ENCODE measurements at places on chromosomes 1 and 21.

GRCh38 chr1:26317612-26318337 is at the start of gene CD52:
TSS of gene CD52 (plus strand) at chr1:26317958. CDS start at chr1:26318018, 60 bp downstream.
- no peak for DNase-seq

DNA sequence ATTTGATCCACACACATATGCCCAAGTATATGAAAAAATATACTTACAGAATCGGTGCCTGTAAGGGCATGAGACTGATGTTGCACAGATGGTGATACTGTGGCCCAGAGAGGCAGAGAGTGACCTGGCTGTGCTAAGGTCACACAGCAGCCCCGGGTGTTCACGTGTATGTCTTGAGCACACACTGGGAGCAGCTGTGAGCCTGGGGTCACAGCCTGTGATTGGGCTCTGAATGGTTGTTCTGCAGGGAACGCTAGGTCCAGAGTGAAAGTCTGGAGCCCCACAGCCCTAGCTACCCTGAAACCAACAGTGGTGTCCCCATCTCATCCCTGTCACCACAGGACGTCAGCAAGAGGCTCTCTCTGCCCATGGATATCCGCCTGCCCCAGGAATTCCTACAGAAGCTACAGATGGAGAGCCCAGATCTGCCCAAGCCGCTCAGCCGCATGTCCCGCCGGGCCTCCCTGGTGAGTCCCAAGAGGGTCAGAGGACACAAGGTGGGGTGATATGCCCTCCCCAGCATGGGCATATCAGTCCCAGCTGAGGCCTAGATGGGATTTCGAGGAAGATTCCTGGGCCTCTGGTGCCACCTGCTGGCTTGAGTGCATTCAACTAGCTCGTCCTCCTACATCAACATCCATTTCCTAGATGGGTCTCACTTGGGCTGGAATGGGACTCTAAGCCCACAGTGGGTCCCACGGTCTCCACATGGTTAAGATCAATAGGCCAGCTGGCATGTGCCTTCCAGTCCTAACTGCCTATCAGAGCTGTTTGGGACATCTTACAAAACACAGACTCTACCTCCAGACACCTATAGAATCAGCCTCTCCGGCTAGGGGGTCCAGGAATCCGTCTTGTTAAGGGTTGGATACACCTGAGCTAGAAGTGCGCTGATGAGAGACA is 19.7 kb downstream of the CDK18 start:
- DNase-seq: peak; percentile 75

GRCh38 chr1:36098650-36099365 is 10.1 kb downstream of the ADPRS start:
- DNase-seq: no peak

DNA sequence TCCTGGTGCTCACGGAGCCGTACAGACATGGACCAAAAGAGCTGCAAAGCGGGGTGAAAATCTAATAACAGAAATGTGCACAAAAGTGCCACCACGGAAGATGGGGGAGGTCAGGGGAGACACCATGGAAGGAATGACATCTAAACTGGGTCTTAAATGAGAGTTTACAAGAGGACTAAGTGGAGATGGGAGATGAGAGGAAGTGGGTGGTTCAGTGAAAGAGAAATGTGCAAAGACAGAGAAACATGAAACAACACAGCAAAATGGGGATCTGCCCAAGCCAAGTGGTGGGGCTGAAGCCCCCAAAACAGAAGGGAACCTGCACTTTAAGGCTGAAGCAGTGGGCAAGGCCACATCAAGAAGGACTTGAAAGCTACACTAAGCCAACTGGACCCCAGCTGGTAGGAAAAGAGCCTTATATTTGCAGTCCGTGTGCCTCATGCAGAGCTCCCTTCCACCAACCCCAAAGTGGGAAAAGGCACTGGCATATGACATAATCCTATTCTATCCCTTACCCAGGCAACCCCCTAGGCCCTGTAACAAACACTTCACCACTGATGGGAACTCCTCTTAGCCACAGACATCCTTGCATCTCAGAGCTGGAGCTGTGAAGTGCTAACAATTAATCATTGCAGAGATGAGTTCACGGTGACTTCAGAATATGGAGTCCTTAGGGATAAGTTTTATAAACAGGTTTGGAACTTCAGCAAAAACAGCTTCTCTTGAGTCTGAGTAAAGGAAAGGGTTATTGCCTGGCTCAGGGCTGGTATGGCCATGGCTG is 198.6 kb upstream of the EDN2 start:
- no peak for DNase-seq

- no peak for DNase-seq
These were observed 1166.7 kb downstream of the NCAM2 start for GRCh38 chr21:22164912-22165311.

All from NCI-H1048 (cell line).